ENCODE measurements at places on chromosomes 11 and 22.
A peak's percentile ranks its signal among the peaks of the same experiment; 100 is the strongest.

DNA sequence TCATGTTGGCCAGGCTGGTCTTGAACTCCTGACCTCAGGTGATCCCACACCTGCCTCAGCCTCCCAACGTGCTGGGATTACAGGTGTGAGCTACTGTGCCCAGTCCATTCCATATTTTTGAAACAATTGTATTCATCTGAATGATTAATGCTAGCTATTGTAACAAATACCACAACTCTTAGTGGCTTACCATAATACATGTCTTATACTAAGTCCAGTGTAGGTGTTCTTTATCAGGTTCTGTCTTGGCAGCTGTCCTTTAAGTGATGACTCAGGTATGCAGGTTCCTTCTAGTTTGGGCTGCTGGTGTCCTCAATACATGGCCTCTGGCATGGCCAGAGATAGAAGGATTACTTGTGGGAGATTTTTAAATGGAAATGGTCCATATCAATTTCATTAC lies 39.0 kb downstream of the UVRAG start:
- DNase-seq = no peak

DNA sequence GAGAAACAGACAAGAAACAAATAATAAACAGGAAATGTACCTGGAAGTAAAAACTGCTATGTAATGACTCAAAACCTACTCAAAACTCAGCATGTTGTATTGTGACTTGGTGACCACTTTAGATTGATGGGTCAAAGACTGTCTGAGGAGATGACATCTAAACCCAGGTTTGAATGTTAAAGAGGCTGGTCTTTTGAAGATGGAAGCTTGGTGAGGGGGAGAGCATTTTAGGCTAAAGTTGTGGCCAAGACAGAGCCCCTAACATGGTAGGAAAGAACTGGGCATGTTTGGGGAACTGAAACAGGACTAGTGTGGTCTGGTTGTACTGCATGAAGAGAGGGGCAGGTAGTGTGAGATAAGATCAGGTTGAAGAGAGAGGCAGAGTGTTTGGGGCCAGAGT lies 85.3 kb upstream of the MYO18B start:
- no peak for DNase-seq

DNA sequence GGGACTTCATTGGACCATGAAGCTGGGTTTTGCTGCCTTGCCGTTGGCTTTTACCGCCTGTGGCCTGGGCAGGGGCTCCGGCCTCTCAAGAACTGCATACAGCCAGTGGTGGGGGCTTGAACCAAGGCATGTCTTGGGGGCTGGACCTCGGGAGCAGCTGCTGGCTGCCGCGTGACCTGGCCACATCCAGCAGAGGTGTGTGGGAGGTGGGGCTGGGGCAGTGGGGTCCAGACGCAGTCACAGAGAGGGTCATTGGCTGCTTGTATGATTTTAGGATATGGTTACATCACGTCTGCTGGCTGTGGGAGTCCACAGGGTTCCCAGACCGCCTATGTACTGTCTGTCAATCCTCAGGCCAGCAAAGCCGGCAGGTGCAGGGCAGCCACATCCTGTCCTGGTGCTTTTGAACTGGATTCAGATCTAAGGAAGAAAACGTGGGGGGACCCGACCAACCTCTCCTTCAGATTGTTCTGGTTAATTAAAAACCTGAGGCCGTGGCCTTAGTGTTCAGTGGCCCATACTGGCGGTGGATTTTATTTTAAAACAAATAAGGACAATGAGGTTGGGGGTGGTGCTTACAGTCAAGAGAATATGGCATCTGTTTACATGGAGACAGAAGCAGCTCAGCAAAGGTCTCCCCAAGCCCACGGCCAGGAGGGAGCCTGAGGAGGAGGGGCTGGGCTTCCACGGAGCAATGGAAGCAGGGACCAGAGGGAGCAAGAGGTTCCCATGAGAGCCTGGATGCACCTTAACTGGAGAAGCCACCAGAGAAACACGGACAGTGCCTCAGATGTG lies 426.0 kb downstream of the TBC1D22A start:
- no peak for DNase-seq

DNA sequence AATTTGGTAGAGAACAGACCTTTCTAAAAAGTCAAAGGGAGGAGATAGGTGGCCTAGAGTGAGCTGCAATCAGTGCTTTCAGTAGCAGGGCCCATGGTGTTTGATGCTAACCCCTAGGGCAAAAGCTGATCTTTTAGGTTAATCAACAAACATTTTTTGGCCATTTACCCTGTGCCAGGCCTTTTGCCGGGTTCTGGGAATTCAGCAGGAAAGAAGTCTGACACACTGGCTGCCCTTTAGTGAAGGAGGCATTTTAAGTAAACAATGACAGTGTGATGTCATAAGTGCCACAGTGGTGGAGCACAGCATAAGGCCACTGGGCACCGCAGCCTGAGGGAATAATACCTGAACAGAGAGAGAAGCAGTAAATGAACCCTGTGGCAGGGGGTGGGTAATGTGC lies 29.0 kb downstream of the C22orf31 start:
- DNase-seq = no peak

DNA sequence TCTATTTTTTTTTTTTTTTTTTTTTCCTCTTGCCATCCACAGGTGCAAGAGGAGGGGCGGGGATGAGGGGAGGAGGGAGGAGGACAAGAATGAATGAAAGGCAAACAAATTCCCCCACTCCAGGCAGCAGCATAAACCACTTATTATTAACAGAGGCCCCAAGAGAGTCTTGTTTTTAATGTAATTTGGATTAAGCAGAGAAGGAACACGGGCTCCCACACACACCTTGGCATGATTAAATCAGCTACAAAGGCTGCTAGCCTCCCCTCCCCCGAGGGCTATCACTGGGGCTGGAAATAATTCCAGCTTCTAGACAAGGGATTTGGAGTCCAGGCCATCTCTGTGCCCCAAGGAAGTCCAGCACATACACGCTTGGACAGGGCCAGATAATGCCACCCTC lies 93.4 kb upstream of the DRD2 start:
- DNase-seq = no peak

DNA sequence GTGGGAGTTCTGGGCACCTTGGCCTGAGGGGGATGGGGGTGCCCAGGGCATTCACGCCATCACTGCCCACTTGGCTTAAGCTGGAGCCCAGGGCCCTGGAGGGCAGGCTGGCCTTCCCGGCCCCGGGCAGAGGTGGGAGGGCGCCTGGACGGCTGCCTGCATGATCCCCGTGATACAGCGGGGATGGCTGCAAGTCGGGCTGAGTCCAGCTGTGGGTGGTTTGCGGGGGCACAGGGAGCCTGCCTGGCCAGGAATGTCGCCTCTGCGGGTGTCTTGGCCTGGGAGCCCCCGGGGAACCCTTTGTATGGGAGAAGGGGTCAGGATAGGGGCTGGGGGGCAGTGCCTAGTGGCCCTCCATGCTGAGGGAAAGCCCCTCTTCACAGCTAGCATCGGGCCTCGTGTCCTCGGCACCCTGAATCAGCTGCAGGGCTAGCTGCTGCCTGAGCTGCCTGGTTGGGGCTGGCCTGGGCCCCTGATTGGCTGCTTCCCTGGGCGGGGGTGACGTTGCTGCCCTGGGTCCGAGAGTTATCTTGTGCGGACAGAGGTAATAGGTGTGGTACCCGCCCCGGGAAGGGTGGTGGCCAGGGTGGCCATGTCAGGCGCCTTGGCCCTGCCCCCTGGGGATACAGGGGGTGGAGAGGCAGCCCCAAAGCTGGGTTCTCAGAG lies 8.3 kb downstream of the BRSK2 start:
- no peak for DNase-seq

DNA sequence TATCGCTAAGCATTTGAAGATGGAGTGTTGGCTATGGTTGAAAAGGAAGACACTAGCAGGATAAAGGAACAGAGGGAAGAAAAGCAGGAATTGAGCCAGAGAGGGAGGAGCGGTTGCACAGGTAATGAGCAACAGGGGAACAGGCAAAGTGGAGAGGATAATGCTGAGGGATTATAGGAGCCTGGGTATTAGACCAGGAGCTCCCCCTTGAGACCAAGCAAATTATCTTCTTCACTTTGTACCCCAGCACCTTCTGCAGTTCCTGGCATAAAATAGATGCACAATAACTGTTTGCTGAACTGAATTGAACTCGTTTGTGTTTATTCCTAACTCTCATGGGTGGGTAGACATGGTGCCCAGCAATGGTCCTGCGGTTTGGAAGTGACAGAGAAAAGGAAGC lies 54.6 kb upstream of the OR5P2 start:
- DNase-seq = no peak

DNA sequence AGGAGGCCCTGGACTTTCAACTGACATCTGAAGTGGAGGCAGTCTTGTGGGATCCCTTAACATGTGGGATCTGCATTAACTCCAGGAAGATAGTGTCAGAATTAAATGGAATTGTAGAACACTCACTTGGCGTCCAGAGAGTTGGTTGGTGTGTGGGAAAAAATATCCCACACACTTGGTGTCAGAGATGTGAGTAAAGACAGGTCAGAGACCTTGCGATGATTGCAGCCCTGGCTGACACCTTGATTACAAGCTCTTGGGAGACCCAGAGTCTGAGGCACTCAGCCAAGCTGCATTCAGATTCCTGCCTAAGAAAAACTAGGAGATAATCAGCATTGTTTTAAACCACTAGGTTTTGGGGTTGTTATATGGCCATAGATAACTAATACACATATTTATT lies 7.2 kb upstream of the TPCN2 start:
- DNase-seq = no peak

DNA sequence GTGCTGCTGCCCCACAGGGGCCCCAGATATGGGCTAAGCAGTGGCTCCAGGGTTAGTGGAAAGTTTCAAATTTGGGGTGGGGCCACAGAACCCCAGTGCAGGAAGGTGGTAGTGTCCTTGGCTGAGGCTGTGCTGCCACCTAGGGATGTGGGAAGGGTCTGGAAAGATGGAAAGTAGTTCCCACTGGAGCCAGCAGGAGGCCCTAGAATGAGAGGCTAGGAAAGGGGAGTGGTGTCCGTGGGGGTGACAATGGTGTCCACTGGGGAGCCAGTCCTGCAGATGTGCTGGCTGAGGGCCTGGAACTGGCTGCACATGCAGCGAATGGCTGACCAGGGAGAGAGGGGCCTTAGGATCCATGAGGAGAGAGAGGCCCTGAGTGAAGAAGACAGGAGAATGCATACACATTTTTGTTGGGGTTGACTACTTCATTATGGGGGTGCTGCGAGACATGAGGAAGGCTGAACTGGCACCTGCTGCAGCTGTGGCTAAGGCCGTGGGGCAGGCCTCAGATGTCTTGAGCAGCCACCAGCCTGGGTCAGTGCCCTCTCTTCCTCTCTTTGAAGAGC lies 21.1 kb downstream of the RFPL3 start:
- DNase-seq = peak; percentile 16

DNA sequence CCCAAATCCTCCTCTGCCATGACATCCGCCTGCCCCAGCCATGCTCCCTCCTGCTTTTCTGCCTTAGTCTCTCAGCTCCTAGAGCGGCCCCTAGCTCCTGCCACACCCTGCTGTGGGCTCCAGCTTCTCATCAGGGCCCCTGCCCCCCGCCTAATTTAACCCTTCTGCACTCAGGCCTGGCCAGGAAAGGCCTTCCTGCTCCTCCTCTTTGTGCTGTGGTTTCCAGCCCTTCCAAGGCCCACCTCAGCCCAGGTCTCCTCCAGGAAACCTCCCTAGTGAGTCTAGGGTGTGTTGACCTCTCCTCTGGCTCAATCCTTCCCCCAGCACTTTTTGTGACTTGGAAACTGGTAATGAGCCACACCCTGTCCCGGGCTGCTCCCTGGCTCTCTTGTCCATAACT lies 11.3 kb downstream of the PTPN5 start:
- DNase-seq = no peak

DNA sequence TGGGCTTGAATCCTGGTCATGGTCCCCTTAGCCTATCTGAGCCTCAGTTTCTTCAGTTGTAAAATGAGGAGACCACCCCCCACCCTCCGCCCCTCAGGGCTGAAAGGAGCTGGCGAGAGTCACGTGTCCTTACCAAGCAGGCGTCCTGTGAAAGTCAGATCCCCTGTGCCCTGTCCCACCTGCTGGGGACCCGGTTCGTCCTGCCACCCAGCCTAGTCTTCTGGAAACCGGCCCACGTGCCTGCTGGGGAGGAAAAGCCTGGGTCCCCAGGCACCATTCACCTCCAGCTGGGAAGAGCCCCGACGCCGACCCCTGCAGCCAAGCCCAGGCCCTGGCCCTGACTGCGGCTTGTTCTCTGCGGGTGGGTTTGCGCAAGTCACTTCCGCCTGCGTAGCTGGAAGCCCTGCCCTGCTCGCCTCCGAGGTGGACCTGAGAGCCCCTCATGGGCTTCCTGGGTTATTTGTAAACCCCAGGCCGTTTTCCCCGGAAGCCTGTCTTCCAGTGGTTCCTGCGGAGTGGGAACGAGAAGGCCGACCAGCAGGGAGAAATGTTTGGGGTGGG lies 679 bp upstream of the SSH3 start:
- peak; percentile 87 for DNase-seq

DNA sequence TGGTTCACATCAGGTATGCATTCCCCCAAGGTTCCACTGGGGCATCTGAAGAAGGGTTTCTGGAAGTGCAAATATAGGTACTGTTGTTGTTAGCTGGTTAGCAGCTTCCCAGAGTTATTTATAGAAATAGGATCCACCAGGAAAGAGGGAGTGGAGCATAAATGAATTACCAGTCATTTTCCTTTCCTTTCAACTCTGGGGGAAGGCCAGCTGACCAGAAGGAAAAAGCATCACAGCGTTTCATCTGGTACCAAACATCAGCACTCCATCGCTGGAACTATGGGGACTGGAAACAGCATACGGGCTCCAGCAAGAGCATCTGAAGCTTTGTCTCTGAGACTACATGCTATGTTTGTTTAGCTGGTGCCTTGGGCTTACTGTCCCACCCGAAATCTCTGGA lies 378.2 kb upstream of the NARS2 start:
- no peak for DNase-seq

- DNase-seq = no peak
Measured at GRCh38 chr11:47914743-47915142, 65.6 kb upstream of the PTPRJ start.

DNA sequence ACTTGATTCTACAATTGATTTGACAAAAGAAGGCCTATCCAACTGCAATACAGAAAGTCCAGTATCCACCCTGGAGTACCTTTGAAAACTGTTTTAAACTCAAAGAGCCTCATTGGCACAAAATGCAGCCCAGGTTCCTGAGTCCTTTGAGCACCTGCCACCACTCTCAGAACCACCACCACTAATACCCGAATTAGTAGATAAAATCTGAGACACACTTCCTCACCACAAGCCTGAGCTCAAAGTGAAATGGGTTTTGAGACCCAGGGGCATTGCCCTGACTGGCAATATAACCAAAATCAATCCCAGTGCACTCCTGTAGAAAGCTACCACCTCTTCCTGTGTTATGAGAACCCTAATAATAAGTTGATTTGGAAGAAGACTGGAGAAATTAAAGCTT lies 215.7 kb downstream of the CSNK2A3 start:
- no peak for DNase-seq

DNA sequence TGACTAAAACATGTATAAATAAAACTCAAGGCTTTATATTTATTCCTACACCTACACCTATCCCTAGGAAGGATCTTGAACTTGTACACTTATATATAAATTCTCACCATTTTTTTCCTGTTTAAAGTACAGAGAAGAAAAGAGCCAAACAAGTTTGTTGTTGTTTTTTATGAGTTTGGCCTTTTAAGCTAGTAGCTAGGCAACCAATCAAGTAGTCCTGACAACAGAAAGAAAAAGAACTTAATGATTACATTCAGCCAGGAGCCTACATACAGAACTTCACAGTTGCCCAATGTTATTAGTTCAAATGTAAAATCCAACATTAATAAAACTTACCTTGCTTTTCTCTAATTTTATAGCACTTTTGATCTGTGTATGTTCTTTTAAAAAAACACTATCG lies 316.2 kb downstream of the SOX6 start:
- no peak for DNase-seq

GRCh38 chr11:93574638-93575220 lies 31.5 kb upstream of the SMCO4 start:
- DNase-seq = no peak

Data from HL-60 (cell line).